Cardiac fibroblast (primary cell): ENCODE measurements at places on chromosomes 16 and 17.
A peak's percentile ranks its signal among the peaks of the same experiment; 100 is the strongest.

DNA sequence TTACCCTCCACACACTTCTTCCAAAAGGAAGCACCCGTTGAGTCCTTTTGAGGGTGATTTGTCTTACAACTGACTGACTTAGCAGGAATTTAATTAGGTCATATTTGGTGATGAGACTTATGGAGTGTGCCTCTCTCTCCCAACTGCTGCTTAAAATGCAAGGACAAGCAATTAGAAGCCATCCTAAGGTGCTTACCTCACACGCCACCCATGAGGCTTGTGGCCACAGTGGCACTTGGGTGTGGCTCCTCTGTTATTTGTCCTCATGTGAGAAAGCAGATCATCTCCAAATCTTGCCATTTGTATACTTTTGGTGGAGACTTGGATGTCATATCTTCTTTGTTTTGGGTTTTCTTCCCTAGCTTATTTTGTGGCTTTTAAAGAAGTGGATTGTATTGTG is 61.6 kb downstream of the WNT3 start:
- no peak for DNase-seq

DNA sequence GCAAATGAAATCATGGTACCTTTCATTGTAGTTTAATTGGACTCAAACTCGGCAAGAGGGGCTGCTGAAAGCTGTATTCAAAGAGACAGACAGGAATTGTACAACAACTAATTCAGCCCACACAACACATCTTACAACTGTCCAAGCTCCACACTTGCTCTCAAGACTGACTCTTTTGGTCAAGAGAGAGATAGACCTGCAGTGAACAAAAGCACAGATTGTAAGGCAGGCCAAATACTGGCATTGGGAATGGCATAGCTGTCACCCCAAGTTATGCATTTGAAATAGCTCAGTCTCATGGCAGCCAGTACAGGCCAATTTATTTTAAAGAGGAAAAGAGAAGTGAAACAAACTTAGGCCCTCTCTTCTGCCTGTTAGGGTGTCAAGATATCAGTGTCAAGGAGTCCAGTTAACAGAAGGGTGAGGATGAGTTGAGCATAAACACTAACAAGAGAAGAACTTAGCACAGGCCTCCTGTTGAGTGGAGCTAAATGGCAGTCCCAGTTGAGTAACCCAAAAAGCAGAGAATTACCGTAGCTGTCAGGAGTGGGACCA is 215.7 kb downstream of the IRX3 start:
- no peak for DNase-seq

DNA sequence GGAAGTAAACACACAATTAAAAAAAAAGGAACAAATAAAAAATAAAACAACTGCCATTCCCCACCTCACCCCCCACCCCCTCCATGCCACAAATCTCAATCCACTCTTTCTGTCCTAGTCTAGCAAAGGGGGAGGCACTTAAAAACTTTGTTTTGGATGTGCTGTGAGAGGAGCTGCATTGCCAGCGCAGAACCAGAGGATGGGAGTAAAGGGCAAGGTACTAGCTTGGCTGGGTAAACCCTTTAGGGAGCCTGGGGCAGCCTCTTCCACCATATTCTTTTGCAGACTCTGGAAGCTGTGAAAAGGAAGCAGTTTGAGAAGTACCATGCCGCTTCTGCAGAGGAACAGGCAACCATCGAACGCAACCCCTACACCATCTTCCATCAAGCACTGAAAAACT is 1.4 kb downstream of the MRPS7 start:
- no peak for DNase-seq

GRCh38 chr17:42920922-42921321 is 20.3 kb downstream of the G6PC1 start:
- peak; percentile 25 for DNase-seq

DNA sequence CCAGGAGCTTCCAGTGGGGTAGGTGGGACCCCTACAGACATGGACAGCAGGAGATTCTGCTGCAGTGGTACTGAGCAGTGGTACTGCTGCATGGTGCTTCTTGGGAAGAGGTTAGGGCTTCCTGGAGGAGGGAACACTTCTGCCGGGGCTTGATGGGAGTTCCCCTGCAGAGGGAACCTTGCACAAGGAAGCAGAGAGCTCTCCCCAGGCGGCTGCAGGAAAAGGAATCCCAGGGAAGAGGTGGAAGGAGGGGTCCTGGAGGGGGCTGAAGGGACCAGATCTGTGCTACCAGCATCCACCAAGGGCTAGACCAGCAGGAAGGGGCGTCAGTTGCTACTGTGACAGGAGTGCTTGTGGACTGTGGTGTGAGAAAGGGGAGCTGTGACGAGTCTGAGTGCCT is 10.6 kb downstream of the RIPOR1 start:
- no peak for DNase-seq

DNA sequence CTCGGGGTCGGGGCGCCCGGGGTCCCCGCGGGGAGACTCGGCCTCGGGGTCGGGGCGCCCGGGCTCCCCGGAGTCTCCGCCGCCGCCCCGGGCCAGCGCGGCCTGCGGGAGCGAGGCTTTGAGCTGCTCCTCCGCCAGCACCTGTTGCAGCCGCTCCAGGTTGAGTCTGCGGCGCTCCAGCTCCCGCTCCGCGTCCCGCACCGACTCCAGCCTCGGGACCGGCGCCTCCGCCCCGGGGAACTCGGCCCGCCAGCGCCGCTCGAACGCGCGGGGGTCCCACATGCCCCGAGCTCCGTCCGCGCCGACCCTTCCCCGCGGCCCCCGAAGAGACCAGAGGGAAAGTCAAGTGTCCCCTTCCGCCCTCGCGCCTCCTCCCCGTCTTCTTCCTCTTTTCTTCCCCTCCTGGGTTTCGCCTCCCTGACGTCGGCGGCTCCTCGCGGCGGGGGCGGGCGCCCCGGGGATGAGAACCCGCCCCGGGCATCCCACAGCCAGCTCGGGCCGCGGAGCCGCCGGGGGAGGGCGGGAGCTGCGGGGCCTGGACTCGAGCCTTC is 40.8 kb upstream of the BHLHA9 start:
- DNase-seq = peak; percentile 16

DNA sequence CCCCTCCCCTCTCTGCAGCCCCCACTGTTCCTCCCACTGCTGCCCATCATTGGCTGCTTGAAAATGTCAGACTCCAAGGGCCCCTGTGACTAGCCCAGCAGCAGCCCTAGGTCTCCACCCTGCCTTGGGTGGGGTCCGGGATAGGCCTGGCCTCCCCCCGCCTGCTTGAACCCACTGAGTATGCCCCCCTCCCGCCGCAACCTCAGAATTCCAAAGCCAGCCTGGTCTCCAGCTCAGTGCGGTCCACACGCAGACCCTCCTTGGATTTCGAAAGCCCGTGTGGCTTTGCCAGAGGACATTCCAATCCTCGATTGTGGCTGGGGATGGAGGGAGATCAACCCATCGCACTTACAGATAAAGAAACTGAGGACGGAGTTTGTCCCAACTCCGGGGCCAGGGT is 6.4 kb downstream of the DPEP1 start:
- DNase-seq = no peak

- DNase-seq = no peak
Observed at GRCh38 chr16:15647294-15648014, 2.6 kb upstream of the NDE1 start.

DNA sequence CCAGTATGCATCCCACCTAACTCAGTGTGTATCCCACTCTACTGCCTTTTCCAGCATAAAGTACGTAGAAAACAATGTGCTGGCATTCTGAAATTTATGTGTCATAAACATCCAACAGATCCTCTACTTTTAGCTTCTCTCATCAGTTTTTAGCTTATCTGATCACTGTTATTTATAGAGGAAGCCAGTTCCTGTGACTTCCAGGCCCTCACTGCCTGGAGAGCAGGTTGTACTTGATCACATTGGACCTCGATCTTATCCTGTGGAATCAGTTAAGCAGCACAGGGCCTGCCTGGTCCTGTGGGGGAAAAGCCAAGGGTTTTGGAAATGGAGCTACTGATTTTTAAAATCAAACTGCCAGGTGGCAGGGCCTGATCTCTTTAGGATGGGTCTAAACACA is 30.8 kb downstream of the PRSS54 start:
- DNase-seq = no peak

DNA sequence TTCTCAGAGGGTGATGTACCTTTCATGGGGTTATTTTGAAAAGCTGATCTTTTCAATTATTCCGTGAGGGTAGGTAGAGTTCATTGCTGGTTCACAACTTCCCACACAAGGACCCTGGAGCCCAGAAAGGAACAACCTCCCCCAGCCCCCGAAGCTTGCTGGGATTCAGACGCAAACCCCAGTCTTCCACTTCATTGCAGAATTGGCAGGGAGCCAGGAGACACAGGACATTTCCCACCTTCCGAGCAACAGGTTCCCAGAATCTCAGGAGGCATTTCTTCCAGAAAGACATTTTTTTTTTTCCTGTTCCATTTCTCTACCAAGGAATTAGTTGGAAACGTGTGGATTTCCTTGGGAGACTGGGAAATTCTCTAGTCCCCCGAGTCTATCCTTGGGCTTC is 106.1 kb downstream of the GP2 start:
- no peak for DNase-seq

DNA sequence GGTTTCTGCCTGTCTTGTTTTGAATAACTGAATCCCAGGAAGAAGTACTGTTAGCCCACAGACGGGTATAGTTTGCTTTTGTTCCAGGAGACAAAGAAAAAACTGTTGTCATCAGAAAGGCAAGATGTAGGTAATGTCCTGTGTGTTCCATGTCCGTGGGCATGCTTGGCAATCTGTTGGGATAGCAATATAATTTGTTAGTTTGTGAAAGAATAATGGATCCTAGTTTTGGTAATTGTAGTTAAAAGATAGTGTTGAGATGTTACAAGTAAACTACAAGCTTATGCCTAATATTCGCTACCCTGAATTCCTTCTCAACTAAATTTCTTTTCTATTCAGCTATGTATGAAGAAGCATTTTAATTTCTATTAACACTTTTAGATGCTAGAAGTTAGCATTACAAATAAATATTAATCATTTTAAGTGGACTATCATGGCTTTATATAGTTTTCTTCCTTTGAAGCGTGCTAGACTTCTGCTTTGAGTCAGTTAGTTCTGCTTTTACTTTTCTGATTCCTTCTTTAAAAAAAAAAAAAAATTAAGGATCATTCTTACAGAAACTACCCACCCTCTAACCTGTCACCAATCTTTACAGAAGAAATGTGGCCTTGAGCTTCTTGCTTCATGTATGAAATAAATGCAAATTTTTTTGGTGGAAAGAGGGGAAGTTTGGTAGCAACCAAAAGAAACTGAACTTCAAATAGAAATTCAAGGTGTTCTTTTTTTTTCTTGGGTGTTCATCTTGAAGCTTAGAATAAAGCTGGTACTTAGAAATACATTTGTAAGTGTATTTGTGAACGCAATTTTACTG is 2.4 kb downstream of the EVI2A start:
- no peak for DNase-seq

- no peak for DNase-seq
Observed at GRCh38 chr17:55895112-55895759, 144.4 kb downstream of the PCTP start.

DNA sequence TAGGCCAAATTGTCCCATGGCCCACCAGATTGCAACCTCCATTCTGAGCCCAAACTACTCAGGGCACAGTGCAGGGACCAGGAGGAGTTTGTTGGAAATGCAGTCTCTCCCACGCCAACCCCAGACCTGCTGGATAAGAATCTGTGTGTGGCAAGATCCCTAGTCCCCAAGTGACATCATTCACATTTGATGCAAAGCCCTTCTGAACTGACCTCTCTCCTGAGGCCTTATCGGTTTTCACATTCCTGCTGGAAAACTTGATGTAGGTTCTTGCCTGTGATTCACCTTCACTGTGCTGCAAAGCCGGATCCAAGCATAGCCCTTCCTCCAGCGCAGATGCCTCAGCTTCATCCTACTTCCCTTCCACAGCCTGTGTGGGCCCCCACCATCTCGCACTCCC is 6.6 kb upstream of the SHCBP1 start:
- DNase-seq = no peak

DNA sequence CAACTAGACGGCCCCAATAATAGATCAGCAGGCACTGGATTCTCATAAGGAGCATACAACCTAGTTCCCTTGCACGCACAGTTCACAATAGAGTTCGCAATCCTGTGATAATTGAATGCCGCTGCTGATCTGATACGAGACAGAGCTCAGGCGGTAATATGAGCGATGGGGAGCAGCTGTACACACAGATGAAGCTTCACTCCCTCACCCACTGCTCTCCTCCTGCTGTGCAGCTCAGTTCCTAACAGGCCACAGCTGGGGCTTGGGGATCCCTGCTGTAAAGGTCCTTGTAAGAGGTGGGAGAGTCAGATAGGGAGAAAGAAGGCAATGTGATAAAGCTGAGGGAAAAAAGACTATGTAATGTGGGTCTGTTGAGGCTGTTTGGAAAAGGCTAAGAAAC is 577.5 kb downstream of the RBFOX1 start:
- DNase-seq = no peak

- no peak for DNase-seq
Observed at GRCh38 chr17:43327421-43327820, 71.4 kb upstream of the ARL4D start.

- peak; percentile 62 for DNase-seq
Observed at GRCh38 chr17:12041312-12041711, 20.6 kb downstream of the MAP2K4 start.

DNA sequence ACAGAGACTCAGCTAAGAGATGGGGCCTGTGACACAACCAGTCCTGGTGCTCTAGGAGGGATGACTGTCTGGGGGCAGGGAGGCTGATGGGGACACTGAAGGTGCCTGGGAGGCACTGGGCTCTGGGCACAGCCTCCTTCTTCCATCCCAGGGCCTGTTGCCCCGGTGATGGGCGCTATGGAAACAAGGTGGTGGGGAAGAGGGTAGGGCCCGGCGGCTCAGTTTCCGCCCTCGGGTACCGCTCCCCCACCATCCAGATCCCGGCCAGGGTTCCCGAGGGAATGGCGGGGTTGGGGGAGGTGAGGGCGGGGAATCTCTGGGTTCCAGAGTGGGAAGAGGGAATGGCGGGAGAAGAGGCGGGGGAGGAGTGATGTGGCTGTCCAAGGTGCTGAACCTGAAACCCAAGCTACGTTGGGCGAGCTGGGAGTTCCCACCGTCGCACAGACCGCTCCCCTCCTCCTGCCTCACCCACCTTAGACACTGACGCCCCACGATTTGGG is 981 bp downstream of the KCNH4 start:
- DNase-seq = peak; percentile 45

GRCh38 chr17:81094509-81095382 is 59.8 kb downstream of the BAIAP2 start:
- DNase-seq = peak; percentile 97

DNA sequence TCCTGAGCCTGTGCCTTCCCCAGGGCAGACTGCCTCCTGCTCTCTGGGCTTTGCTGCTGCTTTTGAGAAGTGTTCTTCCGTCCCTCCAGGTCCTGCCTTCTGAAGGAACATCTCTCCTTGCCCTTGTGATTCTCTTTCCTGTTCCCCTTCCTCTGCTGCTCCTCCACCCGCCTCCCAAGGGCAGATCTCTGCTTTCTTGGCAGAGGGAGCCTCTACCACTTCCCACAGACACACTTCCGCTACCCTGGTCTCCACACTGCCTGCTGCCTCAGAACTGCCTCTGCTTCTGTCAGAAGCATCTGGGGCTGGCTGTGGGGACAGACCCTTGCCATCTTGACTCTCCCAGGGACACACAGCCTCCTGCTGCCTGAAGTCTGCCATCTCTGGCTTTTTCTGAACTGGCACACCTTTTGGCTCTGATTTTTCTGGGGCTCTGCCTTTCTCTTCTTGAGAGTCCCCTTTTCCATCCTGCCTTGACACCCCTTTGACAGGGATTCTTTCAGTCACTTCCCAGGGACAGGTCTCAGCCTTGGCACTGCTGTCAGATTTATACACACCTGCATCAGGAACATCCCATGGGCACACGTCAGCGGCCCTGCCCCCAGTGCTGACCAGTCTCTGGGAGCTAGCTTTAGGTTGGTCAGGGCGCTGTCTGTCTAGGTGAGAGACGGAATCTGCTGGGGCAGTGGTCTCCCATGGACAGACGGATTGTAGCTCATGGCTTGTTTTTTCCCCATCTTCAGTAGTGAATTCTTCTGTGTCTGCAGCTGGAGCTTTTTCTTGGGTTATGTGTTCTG is 16.6 kb downstream of the GPR179 start:
- DNase-seq = peak; percentile 30
